ENCODE measurements at places on chromosomes 13 and 19. TPM values are rescaled to one million over a fixed set of nuclear protein-coding genes. Genes with fewer than 3 reads are reported as not detected.

Gene CCDC9
- 13.8 TPM for total RNA-seq

DNA sequence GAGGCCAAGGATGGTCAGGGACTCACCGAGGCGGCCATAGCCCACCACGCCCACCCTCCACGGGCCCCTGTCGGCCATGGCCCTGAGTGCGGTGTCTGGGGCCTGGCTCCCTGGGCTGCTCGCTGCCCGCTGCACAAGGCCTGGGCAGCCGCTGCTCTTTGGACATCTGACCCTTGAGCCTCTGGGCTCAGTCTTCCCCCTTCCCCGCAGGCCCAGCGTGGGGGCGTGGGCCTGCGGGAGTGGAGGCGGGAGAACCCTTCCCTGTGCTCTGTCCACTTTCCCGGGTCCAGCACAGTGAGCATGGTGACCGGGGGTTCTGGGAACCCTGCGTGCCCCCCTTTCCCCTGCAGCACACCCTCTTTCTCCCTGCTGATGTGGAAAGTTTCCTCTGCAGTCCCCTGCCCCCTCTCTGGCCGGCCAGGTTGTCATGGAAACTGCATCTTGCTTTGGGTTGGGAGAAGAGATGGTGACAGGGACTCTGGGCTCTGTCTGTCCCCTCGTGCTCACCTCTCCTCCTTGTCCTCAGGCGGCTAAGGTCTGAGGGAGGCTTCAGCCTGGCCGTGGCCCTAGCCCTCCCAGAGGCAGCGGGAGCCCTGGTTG lies at the start of gene ASPDH:
Gene ASPDH, minus strand, starts transcription at position 168 of the 600 bp plus-strand sequence. Its CDS starts 90 bp downstream, at position 78.
- no peak for DNase-seq

DNA sequence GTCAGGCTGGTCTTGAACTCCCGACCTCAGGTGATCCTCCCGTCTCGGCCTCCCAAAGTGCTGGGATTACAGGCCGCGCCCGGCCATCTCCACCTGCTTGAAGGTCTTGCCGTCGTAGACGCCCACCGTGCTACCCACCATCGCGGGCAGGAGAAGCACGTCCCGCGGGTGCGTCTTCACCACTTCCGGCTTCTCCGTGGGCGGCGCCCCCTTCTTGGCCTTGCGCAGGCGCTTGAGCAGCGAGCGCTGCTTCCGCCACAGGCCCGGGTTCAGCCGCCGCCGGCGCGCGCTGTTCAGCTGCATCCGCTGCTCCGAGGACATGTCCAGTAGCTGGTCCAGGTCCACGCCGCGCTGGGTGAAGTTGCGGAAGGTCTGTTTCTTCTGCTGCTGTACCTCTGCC lies 21.6 kb downstream of the EFNA2 start:
- no peak for DNase-seq

DNA sequence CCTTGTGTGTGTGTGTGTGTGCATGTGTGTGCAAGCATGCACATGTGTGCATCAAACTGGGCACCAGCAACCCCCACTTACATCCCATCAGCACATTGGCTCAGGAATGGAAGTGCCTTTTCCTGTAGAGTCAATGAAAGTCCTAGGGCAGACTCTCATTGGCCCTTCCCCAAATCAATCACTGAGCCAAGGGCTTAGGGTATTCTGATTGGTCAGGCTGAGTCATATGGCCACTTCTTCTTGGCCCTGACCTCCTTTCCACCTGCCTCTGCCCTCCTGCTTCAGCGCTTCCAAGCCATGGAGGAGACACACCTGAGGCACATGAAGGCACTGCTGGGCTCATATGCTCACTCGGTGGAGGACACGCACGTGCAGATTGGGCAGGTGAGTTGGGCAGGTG lies 20.9 kb downstream of the FCHO1 start:
- no peak for DNase-seq

DNA sequence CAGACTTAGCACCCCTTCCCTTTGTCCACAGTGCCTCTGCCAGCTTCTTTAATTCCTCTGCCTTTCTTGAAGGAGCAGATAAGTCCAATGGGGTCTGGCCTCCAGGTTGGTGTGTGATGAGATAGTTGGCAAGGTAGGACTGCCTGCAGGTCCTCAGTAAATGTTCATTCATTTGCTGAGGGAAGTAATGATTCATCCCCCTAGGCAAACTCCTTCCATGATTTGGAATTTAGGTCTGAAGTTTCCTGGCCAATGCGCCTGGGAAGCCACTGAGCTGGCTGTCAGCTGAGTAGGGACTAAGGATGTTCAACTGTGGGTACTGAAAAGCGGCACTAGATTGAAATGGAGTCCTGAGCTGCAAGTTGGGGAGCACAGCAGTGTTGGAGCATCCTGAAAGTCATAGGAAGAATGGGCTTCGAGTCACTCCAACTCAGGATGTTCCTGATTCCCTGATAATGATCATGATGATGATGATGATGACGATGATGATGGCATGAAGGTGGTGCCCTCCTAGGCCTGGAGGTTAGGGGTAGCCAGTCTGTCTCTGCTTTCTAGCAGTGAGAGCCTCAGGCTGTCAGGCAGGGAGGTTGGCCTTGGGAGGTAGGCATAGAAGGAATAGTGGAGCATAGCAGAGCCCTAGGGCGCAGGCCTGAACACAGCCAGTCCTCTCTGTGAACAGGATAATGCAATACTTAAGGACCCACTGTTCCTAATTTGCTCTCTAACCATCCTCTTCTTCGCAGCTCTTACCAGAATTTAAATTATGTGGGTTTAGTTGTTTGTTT lies 44.7 kb downstream of the COL4A2 start:
- DNase-seq, result no peak

Gene KASH5
- total RNA-seq, result not detected

DNA sequence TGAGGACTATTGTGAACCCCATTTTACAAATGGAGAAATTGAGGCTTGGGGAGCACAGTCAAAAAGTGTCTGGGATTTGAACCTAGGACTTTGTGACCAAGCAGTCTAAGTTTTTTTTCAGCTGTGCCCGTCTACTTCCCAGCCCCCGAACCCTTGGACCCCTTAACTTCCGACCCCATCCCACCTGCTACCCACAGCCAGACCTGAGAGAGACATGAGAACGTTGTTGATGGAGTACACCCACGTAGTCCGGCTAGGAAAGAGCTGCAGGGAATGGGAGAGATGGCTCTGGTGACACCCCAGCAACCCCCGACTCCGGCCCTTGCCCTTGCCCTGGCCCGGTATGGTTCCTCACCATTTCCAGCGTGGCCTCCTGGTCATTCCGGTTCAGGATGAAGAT lies 18.0 kb downstream of the MAP4K1 start:
- no peak for DNase-seq

Gene ETV2
- total RNA-seq, result not detected

DNA sequence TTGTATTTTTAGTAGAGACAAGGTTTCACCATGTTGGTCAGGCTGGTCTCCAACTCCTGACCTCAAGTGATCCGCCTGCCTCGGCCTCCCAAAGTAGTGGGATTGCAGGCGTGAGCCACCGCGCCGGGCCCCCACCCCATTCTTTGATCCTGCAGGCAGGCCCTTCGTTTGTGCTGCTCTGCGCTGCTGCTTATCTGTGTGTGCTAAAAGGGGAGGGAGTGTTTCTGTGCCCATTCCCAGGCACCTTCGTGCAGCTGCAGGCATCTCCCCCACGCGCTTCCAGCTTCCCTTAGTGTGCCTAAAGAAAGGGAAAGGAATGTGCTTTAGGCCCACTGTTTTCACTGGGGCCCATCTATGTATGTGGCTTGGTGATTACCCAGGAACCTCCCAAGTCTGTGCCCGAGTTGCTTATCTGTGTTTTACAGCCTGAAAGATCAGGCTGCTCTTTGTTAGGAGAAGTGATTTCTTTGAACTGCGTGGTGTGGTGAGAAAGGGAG lies 27.2 kb downstream of the EPN1 start:
- no peak for DNase-seq

DNA sequence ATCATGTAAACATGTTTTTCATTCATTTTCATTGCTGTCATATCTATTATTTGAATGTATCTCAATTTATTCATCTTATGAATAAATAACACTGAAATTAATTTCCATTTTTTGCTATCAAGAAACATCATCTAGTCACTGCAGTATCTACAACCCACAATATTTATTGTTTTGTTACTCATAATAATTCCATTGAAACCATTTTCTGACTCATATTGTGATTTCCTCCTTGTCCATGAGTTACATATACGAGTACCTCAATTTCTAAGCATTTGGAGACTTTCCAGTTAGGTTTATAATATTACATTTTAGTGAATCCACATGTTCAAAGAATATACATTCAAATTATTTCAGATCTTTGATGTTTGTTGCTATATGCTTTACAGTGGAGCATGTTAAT lies 1524.0 kb downstream of the SLITRK1 start:
- no peak for DNase-seq

- DNase-seq, result no peak
These were observed 21.8 kb downstream of the PROSER1 start for GRCh38 chr13:39016087-39016486.

Gene CCL25
- not detected for total RNA-seq

- DNase-seq, result no peak
These were observed at the start of gene RINL for GRCh38 chr19:38877781-38878574. RINL (minus strand) TSS chr19:38878275; CDS start chr19:38876742, 1,533 bp downstream.

- DNase-seq, result no peak
These were observed 3.7 kb downstream of the GAS6 start for GRCh38 chr13:113860051-113860664.

Gene SLC1A6
- not detected for total RNA-seq

DNA sequence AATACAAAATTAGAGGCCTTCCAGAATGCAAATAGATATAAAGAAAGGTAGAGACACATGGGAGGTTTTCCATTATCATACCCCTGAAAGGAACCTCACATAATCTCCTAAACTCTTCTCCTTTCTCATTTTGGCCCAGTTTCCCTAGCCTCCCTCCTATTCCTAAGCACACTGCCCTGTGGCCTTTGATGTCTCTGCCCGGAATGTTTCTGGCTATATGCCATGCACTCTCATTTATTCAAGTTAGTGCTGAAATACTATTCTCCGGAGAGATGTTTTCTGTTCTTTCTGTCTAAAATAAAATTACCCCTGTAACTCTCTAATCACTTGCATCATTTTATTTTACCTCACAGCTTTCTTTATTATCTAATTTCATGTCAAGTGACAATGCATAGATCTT lies 1287.7 kb downstream of the SLITRK5 start:
- no peak for DNase-seq

- no peak for DNase-seq
These were observed 33.9 kb downstream of the PEG3 start for GRCh38 chr19:56806639-56807038.

Gene ZSCAN22
- total RNA-seq, result 4.0 TPM

DNA sequence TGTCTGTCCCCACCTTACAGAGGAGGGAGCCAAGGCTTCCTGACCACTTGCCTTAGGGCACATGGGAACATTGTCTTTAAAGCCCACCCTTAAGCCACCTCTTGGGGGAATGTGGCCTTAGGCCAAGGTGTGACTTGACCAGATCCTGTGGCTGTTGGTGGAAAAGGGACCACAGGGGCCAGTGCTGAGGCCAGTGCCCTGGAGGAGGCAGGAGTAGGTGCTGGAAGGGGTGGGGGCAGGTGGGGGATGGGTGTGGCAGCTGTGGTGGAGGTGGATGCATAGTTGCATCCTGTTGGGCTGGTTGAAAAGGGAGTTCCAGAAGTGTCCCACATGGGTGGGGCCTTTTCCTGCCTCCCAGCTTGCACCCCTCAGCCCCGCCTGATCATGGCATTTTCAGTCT lies 44.8 kb downstream of the DNM2 start:
- no peak for DNase-seq

Gene FFAR3
- total RNA-seq, result not detected

DNA sequence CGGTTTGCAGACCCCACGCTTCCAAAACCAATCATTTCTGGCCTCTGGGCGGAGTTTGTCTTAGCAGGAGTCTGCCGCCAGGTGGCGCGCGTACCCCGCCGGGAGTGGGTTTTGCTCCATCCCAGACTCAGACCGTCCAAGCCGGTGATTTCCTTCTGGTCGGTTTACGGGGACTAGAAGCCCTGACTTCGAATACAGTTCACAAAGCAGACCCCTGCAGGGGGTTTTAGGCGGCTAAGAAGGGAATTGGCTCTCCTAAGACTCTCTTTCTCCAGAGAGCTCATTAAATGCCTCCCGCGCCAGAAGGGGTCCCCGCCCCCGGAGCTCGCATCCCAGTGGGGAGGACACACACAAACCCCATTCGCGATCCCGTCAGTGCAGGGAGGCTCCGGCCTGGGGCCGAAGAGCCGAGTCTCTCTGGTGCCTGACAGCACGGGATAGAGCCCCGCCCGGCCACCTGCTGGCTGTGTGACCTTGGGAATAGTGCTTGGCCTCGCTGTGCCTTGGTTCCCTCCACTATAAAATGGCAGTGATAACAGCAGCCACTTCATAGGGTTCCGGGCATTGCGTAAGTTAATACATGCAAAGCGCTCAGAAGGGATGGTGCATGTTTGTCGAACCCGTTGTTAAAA lies 8.6 kb upstream of the NUP62 start:
- no peak for DNase-seq

GRCh38 chr19:51006406-51006805 lies 5.0 kb upstream of the KLK8 start:
- DNase-seq, result no peak

Gene CYP4F8
- not detected for total RNA-seq

GRCh38 chr19:16566161-16566560 lies 6.1 kb downstream of the SLC35E1 start:
- no peak for DNase-seq

Gene ZNF302
- total RNA-seq, result 14.7 TPM

Gene ZNF614
- total RNA-seq, result 4.3 TPM

DNA sequence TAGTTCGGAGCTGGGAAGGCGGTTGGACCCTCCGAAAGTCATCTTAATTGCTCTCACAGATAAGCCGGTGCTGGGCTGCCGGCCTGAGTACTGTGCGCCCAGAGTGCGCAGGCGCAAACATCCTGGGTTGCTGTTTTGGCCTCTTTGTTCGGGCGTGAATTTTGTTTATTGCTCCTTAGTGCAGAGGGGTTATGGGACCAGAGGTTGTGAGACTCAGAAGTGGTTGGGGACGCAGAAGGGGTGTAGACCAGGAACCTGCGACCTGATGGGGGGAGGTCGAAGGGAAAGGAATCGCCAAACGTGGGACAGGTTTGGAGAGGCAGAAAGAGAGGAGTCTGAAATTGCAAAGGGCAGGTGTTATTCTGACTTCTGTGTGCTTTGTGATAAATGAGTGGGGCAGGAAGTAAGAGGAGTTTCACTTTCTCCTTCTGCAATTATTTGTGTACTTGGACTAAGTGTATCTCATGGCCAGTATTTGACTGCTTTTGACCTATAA lies 607 bp upstream of the ZNF566 start:
- DNase-seq, result peak; percentile 64

GRCh38 chr13:40190641-40191100 lies 475.8 kb downstream of the FOXO1 start:
- peak; percentile 64 for DNase-seq

GRCh38 chr19:41936416-41936850 lies 8.2 kb upstream of the ERFL start:
- no peak for DNase-seq

Data from kidney epithelial cell (primary cell).